H4 (cell line): ENCODE measurements at places on chromosomes 13 and 19. TPM values are rescaled to one million over a fixed set of nuclear protein-coding genes. Genes with fewer than 3 reads are reported as not detected.

DNA sequence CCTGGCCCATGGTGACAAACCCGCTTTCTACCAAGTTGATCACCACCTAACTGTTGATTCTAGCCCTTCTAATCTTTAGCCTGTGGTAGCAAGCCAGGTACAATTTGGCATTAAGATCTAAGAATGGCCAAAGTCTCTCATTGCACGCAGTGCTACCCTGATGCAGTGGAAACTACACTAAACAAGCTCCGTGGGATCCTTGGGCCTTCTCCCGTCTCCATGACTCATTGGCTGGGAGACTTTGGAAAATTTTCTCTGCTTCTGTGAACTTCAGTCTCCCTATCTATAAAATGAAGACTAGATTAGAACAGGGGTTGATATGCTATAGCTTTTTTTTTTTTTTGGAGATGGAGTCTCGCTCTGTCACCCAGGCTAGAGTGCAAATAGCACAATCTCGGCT lies 223.0 kb downstream of the TSHZ3 start:
- DNase-seq, result no peak

- no peak for DNase-seq
Observed at GRCh38 chr19:8251025-8251472, 41.9 kb downstream of the CERS4 start.

DNA sequence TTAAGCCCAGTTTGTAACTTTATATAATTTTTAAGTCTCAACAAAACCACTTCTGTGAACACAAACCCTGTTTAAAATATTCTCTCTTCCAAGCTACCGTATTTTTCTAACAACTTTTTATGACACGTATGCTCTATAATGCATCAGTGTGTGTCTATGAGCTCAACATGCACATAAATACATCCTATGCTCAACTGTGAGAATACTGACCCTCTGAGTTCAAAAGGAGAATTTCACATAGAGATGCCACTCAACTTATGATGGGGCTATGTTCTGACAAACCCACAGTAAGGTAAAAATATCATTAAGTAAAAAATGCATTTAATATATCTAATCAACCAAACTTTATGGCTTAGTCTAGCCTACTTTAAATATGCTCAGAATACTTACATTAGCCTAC lies 1139.7 kb upstream of the SPRY2 start:
- DNase-seq, result no peak

DNA sequence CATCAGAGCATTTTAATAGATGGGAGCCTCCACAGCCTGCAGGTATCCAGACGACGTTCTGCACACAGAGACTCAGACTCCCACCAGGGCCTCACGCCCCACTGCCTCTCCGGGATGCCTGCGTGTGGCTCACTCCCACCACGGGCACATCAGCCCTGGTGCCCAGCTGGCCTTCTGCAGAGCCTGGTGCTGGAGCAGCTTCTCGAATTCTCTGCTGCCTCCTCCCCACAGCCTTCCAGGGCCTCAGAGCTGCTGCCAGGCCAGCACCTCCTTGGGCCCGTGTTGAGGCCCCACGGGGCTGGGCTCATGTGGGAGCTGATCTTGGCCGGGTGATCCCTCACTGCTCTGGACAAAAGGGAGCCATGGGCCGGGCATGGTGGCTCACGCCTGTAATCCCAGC lies 90.9 kb downstream of the KDM4B start:
- no peak for DNase-seq

Gene RGCC
- total RNA-seq, result 13.7 and 14.8 TPM in 2 replicates

Gene IL17D
- total RNA-seq, result 0.43 and 0.97 TPM in 2 replicates

- DNase-seq, result no peak
Observed at GRCh38 chr13:42574435-42575311, 721 bp downstream of the TNFSF11 start.

- DNase-seq, result no peak
Observed at GRCh38 chr19:37635076-37636056, 19.9 kb downstream of the ZFP30 start.

DNA sequence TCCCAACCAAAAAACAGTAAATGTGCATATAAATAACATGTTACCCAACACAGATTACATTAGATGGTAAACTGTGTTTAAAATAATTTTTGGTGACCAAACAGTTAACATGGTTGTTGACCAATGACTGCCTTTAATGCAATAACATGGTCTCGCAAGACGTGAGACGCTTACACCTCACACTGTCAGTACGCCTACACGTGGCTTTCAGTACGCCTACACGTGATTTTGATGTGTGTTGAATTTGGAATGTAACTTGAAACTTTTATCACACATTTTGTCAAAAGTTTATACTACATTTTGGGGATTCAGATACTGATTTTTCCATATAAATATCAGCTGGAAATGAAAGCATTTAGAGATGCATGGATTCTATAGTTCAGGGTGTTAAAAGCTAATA lies 32.0 kb downstream of the SLC7A9 start:
- no peak for DNase-seq

- no peak for DNase-seq
Observed at GRCh38 chr13:20337884-20338551, 105.9 kb upstream of the GJB6 start.

Gene PLIN5
- total RNA-seq, result 0.25 TPM in 1 of 2 replicates, not detected in the other

DNA sequence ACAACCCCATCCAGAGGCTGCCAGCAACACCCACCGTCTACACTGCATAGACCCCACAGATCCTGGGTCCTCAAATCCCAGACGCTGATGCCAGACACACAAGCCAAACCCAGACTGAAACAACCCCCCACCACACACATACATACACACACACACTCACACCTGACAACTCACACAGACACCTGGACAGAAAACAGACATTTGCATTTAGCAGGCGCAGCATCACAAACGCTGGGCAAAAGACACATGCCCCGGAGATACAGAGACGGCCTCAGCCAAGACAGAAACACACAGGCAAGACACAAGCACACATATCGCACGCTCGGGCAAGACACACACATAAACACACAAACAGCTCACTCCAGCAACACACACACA lies 1.3 kb downstream of the BBC3 start:
- no peak for DNase-seq

- no peak for DNase-seq
Observed at GRCh38 chr19:2042485-2043250, 8.4 kb downstream of the MKNK2 start.
